ENCODE measurements at places on chromosomes 2 and 18.

DNA sequence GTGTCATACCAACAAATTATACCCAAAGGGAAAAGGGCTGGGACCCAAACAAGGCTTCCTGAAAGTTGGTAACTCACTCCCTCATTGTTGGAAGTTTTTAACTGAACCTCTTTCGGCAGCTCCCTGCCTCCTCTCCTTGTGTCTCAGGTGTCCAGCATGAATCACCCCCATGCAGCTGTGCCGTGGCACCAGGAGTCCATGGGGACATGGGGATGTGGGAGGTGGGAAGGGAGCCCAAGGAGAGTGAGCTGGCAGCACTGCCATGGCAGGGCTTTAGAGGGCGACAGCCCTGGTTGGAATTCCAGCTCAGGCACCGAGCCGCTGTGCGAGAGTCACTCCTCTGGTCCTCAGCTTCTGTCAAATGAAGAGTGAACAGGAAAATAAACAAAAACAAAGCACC lies 12.5 kb upstream of the GYPC start:
- no peak for DNase-seq

DNA sequence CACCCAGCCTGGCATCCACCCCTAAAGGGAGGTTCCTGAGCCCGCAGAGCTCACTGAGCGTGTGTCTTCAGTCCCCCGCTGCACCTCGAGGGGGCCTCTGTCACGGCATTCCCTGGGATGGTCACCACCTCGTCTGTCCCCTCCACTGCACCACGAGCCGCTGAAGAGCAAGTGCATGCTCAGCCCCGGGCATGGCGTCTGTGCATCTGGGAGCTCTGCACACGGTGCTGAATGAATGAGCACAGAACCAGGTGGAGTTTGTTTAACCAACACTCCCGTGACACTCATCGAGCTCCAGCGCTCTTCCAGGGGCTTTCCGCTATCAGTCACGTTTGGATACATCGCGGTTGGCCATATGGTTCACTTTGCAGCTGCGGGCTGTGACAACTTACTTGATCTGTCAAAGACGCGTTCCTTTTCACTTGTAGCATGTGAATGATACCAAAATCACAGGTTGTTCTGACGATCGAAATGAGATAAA lies 9.2 kb downstream of the ALLC start:
- DNase-seq = no peak

- DNase-seq = no peak
These were observed 2.3 kb downstream of the ZFP36L2 start for GRCh38 chr2:43224131-43224570.

- DNase-seq = no peak
These were observed 12.1 kb downstream of the EPHA4 start for GRCh38 chr2:221559991-221560390.

DNA sequence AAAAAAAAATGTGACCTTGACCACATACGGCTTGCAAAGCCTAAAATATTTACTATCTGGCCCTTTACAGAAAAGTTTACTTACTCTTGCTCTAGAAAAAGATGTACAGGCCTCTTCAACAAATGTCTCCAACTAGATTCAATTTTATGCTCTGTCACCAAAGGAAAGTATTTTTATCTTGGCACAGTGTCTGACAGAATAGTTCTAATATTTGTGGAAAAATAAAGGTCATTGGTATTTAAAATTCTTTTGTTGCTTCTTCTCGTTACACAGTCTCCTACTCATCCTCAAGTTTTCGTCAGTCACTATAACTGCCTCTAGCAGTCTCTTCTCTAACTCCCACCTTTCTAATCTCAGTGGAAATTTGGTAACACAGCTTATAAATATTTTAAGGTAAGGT lies 1.4 kb downstream of the RBKS start:
- DNase-seq = no peak

- no peak for DNase-seq
These were observed 107.9 kb downstream of the RNF144A start for GRCh38 chr2:7025082-7025481.

GRCh38 chr2:1501991-1502390 lies 88.7 kb downstream of the TPO start:
- DNase-seq = no peak

GRCh38 chr18:28079883-28080282 lies 97.0 kb downstream of the CDH2 start:
- no peak for DNase-seq

GRCh38 chr18:56988022-56988421 lies 158.9 kb upstream of the BOD1L2 start:
- no peak for DNase-seq

DNA sequence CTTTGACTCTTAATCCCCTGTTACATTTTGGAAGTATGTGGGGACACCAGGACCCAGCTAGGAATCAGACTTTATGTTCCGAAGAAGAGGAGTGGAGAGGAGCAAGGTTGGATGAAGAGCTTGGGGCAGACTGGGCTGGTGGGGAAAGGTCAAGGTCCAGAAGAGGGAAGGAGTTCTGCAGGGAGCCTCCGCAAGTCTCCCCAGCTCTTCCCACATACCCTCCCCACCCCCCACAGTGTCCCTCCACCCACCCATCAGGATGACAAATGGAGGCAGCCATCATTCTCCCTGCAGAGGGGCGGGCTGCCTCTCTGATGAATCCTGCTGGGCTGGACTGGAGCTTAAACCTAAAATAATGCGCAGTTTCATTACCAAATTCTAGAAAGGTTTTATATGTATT lies 77.2 kb downstream of the ACKR3 start:
- no peak for DNase-seq

GRCh38 chr18:50340078-50340477 lies 34.8 kb upstream of the SKA1 start:
- no peak for DNase-seq

DNA sequence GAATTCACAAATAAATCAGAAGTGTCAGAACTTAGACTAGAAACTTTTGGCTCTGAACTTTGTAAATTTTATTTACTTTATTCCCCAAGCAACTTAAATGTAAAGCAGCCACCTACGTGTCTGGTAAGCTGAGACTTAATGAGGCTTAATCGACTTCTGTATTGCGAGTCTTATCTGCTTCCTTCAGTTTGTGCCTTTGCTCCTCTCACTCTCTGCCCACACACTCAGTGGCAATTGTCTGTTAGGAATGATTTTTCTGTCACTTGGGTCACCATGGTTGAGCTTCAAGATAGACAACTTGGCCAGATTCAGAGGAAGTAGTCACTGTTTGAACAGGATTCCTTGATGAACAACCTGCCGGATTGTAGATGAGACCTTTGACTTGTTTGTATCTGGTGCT lies 691.4 kb upstream of the FSHR start:
- no peak for DNase-seq

GRCh38 chr2:41941831-41942230 lies 106.0 kb upstream of the PKDCC start:
- no peak for DNase-seq

DNA sequence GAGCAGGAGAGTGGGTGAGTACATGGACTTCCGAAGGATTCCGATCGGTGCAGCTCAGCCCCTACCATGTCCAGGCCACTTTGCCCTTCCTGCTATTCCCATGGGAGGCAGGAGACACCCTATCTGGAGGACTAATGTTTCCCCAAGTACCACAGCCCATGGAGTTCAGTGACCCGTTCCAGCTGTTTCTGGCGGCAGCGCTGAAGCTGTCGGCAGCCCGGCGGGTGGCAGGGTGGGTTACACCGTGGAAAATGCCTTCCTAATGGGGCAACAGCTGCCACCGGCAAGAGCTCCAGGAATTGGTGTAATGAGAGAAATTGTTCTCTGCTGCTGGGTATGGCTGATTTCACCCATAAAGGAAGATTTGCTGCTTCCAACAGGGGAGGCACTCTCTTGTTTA lies 98.3 kb downstream of the MYCN start:
- no peak for DNase-seq

GRCh38 chr18:8834881-8835280 lies 129.5 kb downstream of the MTCL1 start:
- no peak for DNase-seq

GRCh38 chr2:86078774-86079545 lies 26.7 kb downstream of the POLR1A start:
- DNase-seq = no peak

DNA sequence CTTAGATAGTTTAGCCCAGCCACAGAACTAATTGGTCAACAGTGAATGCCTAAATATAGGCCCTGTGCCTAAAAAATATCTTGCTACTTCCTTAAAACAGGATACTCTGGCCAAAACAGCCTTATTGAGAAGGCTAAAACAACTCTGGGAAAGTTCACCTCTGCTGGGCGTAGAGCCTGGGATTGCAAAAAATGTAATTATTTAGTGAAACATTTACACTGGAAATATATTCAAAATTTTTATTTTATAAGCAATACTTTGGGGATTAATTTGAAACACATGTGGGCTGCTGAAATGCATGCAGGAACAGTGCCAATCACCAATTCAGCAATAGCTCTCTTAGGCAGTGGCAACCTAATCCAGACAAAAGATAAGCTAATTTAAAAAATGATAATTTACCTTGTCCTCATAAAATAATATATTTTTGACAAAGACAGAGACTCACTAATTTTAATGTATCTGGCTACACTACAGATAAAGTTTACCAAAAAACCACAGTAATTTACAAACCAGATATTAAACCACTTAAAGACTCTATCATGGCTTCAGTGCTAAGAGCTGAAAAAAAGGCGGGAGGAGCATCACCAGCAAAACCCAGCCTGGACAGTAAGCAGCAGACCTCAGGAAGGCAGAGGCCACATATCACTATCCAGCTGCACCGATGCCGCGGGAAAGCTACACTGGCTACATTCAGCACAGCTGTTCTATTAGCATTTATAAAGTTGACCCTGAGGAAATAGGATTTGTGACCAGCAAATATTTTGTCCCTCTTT lies 18.5 kb downstream of the TRAK2 start:
- no peak for DNase-seq

- no peak for DNase-seq
These were observed 214.9 kb downstream of the ALPK2 start for GRCh38 chr18:58413667-58414628.

DNA sequence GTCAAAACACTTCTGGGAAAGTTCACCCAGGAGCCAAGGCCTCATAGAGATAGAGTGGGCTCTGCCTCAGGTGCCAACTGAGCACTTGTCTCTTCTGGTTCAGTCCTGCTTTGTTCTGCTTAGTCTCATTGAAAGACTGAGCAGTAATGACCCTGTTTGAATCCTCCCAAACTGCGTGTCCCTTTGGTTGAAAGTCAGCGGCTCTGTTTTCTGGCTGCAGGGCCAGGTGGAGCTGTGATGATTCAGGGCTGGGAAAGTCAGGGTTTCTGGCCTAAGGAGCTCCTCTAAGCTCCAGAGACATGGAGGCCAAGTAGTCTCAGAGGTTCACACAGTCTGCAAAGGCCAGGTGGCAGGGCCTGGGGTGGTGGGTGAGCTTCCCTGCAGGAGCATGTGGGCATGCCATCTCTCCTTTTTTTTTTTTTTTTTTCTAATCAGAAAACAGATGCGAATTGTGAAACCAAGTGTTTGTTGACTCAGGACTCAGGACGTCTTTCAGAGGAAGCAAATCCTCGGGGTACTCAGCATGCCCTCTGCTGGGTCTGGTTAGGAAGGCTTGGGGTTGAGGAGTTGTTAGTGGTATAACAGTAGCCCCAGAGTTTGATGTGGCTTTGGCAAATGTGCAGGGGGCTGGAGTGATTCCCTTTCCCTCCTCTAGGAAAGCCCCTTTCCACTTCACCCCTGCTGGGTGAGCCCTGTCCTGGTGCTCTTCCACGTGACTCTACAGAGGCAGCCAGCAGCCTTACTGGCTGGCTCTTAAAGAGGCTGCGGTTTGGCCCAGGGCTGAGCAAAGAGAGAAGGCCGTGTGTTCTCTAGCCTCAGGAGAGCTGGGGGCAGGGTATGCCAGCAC lies 38.3 kb downstream of the TMEM17 start:
- no peak for DNase-seq

DNA sequence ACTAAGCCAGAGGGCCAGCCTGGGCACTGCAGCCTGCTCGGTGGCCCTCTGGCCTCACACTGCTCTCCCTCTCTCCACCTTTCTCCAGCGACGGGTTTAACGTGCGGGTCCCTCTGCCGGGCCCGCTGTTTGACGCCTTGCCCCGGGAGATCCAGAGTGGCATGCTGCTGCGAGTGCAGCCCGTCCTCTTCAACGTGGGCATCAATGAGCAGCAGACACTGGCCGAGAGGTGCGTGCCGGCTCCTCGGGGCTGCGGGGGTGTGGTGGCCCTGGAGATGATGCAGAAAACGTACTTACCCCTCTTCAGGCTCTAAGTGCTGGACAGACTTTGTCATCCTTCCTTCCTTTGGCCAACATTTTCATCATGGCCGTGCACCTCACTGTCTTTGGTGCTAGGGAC lies 42.4 kb downstream of the COA5 start:
- no peak for DNase-seq

GRCh38 chr2:102367331-102367971 lies 11.9 kb downstream of the IL18R1 start:
- DNase-seq = no peak

DNA sequence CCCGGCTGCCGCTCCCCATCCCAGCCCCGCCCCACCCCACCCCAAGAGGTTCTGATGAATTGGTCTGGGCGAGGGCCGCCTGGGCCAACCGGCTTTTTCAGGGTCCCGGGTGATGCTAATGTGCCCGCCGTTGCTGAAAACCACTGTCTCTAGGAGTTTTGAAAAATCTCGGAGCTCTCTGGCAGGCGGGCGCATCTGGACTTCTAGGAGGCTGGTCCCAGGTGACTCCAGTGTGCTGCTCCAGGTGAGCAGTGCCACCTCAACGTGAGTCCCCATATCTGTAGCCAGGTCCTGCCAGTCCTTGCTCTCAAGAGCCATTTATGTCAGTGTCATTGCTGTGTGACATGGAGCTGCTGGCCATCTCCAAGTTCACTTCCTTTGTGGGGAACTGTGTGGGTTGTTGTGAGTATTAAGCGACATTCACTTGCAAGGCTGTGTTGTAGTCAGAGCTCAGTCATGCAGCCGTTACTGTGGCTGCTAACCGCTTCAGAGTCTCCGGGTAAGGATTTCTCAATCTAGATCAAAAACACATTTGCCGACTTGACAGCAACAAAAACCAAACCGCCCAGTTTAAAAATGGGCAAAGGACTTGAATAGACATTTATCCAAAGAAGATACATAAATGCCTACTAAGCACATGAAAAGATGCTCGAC lies at the start of gene RFX8:
TSS of gene RFX8 (minus strand) at position 382 of the 654 bp plus-strand sequence. CDS start 8,264 bp downstream, outside the sequence.
- DNase-seq = no peak

DNA sequence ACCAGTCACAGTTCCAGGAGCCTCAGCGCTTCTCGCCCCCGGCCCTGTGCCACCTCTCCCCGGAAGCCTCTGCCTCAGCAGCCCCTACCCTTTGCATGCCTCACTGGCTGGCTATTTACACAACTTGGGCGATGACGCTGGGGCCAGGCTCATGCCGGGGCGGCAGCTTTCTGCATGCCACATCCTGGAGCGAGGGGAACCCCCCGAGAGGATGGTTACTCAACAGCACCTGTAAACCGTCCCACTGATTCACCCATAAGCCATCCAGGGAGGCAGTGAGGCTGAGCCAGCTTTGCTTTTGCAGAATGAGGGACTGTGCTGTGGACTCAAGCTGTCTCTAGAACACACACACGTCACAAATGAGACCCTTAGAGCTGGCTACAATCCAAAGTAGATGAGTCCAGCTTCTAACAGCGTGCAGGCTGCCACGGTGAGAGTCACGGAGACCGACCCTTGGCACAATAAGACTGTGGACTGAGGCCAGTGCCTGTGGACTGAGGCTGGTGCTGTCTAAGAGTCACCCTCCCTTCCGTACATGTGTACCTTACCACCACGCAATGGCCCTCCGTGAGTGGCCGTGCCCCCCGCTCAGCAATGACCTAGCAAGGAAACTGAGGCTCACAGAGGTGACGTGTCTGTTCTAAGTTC lies 45.6 kb upstream of the ODC1 start:
- peak; percentile 65 for DNase-seq
